ENCODE measurements at places on chromosomes 3 and 15.

GRCh38 chr3:56799251-56799882, 2.4 kb downstream of the ARHGEF3 start:
- no peak for DNase-seq

GRCh38 chr15:39247574-39247973, 333.3 kb upstream of the THBS1 start:
- no peak for DNase-seq

GRCh38 chr3:27840807-27841594, 118.9 kb upstream of the EOMES start:
- no peak for DNase-seq

DNA sequence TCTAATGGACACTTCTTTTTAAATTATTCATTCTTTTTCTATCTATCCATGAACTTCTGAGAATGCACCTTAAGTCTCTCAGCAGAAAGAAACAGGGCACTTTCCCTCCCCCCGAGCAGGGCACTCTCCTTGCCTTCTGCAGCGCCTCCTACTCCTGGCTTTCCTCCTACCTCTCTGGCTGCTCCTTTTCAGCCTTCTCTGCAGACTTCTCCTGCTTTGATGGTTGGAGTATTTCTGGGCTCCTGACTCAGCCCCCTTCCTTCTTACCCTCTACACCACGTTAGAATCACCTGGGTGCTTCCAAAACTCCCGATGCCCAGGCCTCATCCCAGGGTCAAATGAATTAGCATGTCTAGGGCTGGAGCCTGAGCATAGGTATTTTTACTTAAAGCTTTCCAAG, 3.4 kb downstream of the SCN5A start:
- no peak for DNase-seq

GRCh38 chr3:65472501-65472900, 566.2 kb downstream of the MAGI1 start:
- DNase-seq, result no peak

GRCh38 chr3:2506776-2507175, 408.1 kb downstream of the CNTN4 start:
- no peak for DNase-seq

GRCh38 chr3:150062492-150062891, 91.8 kb upstream of the PFN2 start:
- no peak for DNase-seq
